Activated CD4-positive, alpha-beta T cell treated with anti-CD3 and anti-CD28 coated beads, Interleukin-2, amount 50 U/mL, for 24 hours (primary cell): ENCODE measurements at places on chromosomes 6 and 20.

GRCh38 chr6:126696921-126697693 lies 357.2 kb downstream of the CENPW start:
- DNase-seq, result no peak

DNA sequence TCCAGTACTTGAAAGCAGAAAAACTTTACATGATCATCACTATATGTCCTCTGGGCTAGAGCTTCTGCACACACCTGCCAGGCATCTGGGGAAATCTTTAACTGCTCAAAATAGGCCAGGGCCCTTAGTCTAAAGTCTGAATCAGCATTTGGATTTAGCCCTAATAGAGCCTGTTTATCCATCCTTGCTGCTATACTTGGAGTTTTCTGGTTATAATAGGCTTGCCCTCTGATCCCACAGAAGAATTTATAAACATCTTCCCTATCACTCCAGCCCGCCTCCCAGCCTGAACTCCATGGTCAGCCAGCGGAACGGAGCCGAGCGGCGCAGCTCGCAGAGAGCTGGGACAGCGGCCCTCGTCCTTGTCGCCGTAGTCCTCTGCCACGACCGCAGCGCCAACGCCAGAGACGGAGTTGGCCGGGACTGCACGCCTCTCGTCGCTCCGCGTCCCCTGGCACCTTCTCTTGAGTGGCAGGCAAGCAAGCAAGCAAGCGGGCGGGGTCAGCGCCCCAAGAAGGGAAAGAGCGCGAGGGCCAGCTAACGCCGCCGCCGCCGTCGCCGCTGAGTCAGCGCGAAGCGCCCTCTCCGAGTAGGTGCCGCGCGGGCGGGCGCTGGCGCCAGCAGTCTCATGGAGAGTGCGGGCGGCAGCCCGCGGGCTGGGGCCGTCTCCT lies 25.4 kb upstream of the ASIP start:
- peak; percentile 22 for DNase-seq

DNA sequence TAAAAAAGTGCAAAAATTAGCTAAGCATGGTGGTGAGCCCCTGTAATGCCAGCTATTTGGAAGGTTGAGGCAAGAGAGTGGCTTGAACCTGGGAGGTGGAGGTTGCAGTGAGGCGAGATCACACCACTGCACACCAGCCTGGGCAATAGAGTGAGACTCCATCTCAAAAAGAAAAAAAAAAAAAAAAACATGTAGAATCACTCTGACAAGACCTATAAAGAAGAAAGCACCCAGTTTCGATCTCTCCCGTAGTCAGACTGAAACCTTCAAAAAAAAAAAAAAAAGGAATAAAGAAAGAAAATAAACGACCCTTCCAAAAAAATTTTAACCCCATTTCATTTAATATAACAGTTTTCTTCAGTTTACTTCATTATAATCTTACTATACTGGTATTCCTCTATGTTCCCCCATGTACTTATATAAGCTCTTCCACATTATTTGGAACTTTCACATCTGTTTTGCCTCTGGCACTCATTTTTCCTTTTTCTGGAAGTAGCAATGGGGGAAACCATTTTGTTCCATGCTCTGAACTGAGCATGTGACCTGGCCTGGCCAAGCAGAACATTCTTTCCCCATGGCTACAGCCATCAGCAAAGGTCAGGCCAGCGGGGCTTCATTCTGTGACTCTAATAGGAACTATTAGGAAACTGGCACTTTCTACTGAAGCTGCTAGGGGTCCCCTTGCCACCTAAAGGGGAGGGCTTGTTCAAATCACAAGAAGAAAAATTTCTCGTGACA lies 9.6 kb downstream of the SLC18B1 start:
- DNase-seq, result no peak

GRCh38 chr20:39758876-39759275 lies 796.7 kb downstream of the DHX35 start:
- DNase-seq, result no peak

- DNase-seq, result no peak
These were observed 69.0 kb downstream of the AFG1L start for GRCh38 chr6:108363889-108364313.

- no peak for DNase-seq
These were observed 16.1 kb downstream of the PPIL1 start for GRCh38 chr6:36858407-36858981.
